ENCODE measurements at places on chromosomes 5 and 9. TPM values are rescaled to one million over a fixed set of nuclear protein-coding genes. Genes with fewer than 3 reads are reported as not detected.

The LIFR gene
- 5.9 TPM for total RNA-seq

The SLC6A19 gene
- not detected for total RNA-seq

The KIF12 gene
- total RNA-seq = 0.39 TPM

The SPZ1 gene
- not detected for total RNA-seq

The SH3RF2 gene
- 0.33 TPM for total RNA-seq

The CATSPER3 gene
- total RNA-seq = 0.39 TPM

The FOXE1 gene
- total RNA-seq = not detected

The ABLIM3 gene
- 15.4 TPM for total RNA-seq

The LECT2 gene
- not detected for total RNA-seq

The SLCO6A1 gene
- total RNA-seq = 1.1 TPM

The ADGRD2 gene
- total RNA-seq = not detected

The ASB6 gene
- 17.4 TPM for total RNA-seq

The PCDHGB3 gene
- 0.21 TPM for total RNA-seq

The MEF2C gene
- 25.4 TPM for total RNA-seq

DNA sequence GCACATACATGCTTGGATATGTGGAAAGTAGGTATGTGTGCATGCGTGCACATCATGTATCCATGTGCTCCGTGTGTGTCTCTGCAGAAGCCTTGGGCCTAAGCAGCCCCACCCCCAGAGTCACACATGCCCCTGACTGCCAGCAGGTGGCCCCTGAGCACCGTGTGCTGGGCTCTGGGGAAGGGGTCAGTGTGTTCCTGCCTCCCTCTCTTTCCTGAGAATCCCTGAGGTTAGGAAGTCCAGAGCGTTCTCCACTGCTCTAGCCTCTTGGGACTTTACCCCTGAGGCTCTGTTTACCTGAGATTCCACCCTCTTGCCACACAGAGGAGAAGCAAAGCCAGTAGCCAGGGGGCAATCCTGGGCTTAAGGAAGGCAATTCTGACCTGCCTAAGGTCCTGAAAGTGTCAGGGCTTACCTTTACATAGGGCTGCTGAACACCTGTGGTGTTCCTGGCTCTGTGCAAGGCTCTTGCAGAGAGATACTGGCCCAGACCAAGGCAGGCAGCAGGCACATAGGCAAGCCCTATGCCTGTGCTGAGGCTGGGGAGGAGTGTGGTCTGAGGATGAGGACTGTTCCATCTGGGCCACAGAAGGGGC, 207.3 kb downstream of the TMEM38B start:
- DNase-seq = no peak

DNA sequence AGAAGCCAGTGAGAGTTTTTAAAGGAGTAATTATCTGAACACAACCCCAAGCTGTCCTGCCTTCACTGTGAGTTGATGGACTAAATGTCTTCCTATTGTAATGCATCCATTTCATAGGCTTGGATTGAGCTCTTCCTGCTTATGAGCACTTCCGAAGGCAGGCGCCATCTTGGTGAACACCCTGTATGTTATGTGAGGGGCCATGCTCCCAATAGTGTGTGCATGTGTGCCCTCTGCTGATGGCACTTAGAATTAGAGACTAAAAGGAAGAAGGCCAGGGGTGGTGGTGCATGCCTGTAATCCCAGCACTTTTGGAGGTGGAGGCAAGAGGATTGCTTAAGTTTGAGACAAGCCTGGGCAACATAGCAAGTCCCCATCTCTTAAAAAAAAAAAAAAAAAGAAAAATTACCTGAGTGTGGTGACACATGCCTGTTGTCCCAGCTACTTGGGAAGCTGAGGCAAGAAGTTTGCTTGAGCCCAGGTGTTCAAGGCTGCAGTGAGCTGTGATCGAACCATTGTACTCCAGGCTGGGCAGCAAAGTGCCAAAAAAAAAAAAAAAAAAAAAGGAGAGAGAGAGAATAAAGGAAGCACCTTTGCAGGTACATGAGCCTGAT, 65.0 kb downstream of the C9orf152 start:
- DNase-seq = no peak

GRCh38 chr5:89287964-89288363, 405.0 kb upstream of the MEF2C start:
- no peak for DNase-seq

DNA sequence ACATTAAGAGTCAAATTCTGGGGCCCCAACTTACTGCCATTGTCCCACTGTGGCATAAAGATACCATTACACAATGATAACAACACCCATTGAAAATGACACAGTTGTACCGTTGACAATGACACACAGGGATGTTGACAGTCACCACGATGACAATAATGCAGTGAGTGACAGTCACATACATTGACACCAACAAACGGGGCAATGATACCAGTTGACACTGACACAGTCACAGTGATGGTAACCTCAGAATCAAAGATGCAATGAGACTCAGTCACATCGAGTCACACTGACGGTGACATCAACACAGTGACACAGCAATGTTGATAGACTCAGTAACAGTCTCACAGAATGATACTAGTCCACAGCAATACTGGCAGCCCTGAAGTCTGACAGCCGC, 16.9 kb downstream of the CNTFR start:
- DNase-seq = no peak

GRCh38 chr5:72572236-72572765, 65.1 kb upstream of the ZNF366 start:
- no peak for DNase-seq

DNA sequence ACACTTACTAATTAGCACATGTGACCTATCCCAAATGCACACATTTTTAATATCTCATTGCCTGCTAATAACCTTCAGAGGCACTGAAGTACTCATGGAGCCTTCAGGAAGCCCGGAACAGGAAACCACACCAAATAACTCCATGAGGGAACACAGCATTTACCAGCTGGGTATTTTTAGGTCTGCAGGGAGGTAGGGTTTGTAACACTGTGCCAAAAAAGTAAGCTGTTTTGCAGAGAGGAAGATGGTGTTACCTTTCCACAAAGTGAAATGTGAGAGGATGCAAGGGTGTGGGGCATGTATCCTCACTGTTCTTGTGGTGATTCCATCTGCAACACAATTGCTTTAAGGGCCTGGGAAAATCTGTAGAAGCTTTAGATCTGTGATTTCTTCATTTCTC, 64.4 kb downstream of the NUDT12 start:
- DNase-seq = no peak

- DNase-seq = no peak
Measured at GRCh38 chr5:513216-514100, 10.8 kb downstream of the SLC9A3 start.

GRCh38 chr5:149203921-149204441, 62.7 kb downstream of the ABLIM3 start:
- no peak for DNase-seq

DNA sequence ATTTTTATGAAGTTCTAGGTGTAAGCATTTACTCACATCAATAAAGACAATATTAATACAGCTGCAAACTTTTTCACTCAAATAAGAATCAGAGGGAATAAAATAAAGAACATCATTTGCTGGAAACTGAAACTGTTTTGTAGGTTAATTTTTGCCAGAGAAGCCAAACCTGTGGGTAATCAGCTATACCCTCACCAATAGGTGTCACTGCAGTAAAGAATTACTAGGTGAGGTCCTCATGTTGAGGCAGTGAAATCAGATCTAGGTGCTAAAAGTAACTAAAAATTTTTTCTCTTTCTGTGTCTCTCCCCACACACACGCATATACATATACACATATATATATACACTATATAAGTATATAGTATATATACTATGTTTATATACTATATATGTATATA, 1016.3 kb upstream of the SEMA6A start:
- no peak for DNase-seq

- no peak for DNase-seq
Measured at GRCh38 chr9:131809941-131810344, 70.1 kb upstream of the RAPGEF1 start.

GRCh38 chr5:132787076-132787475, 10.0 kb upstream of the SEPTIN8 start:
- DNase-seq = no peak

- DNase-seq = no peak
Measured at GRCh38 chr5:83744821-83745220, 24.2 kb upstream of the HAPLN1 start.

DNA sequence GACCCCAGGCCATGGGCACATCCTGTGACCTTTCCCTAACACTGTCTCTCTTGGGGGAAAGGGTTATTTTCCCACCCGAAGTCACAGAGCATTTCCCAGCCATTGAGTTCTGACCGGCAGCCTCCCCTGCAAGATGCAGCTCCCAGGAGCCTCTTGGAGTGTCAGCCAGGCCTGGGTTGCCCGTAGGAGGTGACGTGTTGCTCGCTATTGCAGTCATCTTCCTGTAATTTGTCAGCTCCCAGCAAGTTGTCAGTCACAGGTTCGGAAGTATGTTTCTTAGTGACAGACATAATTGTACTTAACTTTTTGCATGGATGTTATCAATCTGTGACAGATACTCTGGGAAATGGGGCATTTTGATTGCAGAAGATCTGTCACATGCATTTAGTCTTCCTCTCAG, 74.5 kb downstream of the MVB12B start:
- DNase-seq = no peak

- DNase-seq = no peak
Measured at GRCh38 chr9:74672237-74672636, 175.1 kb downstream of the RORB start.

GRCh38 chr5:157888814-157889532, 30.0 kb upstream of the CLINT1 start:
- no peak for DNase-seq

DNA sequence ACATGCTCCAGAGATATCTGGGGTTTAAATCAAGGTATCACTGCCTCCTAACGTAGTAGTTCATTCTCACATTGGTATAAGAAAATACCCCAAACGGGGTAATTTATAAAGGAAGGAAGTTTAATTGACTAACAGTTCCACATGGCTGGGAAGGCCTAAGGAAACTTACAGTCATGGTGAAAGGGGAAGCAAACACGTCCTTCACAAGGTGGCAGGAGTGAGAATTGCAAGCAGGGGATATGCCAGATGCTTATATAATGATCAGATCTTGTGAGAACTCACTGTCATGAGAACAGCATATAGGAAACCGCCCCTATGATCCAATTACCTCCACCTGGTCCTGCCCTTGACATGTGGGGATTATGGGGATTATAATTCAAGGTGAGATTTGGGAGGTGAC, 1280.2 kb upstream of the C9orf72 start:
- DNase-seq = no peak

DNA sequence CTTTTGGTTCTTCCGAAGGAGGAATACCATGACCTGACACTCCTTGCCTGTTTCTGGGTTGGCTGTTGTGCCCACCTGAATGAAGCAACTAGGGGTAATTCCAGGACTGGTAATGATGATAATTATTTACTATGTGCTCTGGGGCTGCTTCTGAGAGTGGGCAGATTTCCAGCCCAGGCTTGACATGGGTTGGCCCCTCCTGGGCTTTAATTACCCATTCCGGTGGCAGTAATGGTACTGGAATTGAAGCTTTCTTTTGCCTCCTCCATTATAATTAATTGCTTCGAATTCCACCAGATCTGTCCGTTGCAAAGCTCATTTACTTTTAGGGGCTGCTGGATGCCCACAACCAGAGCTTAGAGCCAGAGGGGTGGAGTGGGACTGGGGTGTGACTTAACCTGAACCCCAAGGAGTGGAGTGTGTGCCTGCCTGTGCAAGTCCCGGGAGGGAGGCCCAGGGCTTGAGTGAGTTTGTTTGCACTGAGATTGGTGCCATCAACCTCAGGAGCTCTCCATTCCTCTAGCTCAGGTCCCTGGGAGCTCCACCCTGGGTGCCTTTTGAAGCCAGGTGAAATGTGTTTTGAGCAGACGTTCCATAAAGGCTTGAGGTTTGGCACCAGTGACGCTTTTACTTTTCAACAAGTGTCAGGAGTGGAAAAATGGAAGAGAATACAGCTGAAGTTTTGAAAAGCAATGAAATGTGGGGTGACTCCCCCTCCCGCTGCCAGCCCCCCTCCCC, 214.6 kb downstream of the PDZD2 start:
- DNase-seq = no peak

DNA sequence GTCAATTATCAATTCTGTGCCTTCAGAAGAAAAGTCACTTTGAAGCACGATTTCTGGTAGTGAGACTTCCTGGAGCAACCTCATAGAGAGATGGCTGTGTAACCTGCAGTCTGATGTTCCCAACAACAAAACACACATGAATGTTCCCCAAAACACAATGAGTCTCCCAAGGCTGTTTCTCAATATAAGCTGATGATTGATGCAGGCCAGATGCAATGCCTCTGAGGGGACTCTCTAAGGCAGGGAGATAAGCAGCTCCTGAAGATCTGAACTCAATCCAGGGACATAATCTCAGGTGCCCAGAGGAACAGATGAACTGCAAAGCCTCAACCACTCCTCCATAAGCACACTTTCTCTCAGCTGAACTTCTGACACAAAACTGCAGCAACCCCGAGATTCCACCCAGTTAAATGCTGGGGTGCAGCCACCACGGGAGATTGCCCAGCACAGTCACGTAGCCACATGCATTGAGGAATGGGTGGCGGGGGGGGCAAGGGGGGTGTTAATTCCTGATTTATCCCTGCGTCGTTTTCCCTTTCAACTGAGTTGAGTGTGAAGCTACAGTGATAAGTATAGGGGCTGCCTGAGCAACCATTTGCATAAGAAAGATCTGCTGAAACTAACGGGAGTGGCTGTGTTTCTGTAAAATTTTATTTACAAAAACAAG, 122.7 kb upstream of the RASEF start:
- DNase-seq = no peak
